Activated CD4-positive, alpha-beta T cell treated with anti-CD3 and anti-CD28 coated beads for 4 hours (primary cell): ENCODE measurements at places on chromosomes 11 and 22.

GRCh38 chr11:125207866-125208425 is 43.4 kb downstream of the PKNOX2 start:
- DNase-seq = no peak

- DNase-seq = no peak
Observed at GRCh38 chr11:117458275-117459122, 130.8 kb downstream of the CEP164 start.

- DNase-seq = peak; percentile 75
Observed at GRCh38 chr11:46332568-46333393, 14.5 kb upstream of the DGKZ start.

DNA sequence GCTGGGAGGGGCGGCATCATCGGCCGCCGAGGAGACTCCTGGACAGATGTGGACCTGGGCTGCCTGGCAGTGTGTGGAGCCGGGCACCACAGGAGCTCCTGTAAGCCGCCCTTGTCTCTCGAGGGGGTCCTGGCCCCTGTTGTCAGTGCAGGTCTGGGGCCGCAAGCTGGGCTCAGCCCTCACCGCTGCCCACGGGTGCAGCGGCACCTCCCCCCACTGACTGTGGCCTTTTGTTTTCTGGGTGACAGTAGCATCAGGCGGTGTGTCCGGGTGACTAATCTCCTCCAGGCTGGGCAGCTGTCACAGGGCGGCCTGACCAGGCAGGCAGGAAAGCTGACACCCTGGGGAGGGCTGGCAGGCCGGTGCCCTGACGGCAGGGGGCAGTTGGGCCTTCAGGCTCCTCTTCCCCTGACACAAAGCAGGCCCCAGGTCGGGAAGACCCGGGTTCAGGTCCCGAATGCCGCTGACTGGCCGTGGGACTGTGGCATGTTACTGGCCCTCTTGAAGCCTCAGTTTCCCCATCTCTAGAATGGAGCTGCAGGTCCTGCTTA is 16.3 kb downstream of the DGKZ start:
- DNase-seq = no peak

DNA sequence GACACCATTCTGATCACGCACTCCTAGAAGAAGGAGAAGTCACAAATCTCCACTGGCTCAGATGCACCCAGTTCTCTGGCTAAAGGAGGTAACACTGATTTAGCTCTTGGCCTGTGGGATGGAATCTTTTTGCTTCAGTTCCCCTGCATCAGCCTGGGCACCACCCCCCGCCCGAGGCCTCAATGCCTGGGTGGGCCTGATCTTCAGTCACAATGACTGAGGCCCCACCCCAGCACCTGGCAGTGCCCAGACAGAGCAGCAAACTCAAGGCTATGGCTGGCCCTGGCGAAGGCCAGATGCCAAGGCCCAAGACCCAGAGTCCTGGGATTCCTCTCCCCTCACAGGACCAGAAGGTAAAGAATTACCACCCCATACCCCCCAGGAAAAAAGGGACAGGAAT is 5.0 kb downstream of the CYB561A3 start:
- DNase-seq = no peak

GRCh38 chr11:16280256-16280682 is 76.1 kb downstream of the SOX6 start:
- no peak for DNase-seq

DNA sequence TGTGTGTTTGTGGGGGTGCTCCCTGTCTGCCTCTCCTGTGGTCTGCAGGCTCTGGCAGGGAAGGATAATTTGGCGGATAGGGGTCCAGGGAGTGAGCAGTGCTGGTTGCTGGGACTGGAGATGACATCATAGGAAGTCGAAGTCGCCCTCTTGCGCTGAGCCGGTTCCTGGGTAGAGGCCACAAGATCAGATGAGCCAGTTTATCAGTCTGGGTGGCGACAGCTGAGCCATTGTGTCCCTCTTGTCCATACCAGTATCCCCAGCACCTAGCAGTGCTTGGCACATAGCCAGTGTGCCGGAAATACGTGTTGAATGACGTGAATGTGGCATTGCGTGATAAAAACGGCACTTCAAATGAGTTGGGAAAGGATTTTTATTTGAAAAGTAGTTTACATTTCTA is 9.8 kb downstream of the APOL5 start:
- no peak for DNase-seq

- no peak for DNase-seq
Observed at GRCh38 chr11:127493330-127494022, 492.9 kb upstream of the KIRREL3 start.

DNA sequence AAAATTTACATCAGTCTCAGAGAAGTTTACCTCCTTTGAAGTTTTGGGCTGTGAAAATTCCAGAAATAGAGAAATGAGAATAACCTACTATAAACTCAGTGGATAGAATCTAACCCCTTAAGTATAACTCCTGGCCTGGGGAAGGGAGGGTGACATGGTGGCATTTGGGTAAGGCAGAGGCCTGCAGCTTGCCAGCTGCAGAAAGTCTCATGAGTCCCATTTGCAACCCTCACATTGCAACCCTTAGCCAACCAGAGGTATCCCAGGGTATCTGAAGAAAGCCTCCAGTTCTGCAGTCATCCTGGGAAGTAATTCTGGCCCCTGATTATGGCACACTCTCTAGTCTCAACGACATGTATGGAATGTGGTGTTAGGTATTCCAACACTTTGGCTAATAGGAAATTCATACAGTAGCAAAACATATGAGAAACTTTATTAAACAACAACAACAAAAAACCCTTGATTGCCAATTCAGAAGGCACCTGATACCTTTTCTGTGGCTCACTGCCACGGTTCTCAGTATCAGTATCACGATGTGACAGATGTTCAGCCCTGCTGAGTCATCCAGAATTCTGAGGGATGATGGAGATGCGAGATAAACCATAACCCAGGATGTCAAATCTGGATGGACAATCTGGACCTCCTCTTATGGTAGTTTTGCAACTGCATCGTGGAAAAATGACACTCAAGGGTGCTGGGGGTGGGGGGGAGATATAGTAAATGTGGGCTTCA is 743.4 kb downstream of the NELL1 start:
- no peak for DNase-seq

DNA sequence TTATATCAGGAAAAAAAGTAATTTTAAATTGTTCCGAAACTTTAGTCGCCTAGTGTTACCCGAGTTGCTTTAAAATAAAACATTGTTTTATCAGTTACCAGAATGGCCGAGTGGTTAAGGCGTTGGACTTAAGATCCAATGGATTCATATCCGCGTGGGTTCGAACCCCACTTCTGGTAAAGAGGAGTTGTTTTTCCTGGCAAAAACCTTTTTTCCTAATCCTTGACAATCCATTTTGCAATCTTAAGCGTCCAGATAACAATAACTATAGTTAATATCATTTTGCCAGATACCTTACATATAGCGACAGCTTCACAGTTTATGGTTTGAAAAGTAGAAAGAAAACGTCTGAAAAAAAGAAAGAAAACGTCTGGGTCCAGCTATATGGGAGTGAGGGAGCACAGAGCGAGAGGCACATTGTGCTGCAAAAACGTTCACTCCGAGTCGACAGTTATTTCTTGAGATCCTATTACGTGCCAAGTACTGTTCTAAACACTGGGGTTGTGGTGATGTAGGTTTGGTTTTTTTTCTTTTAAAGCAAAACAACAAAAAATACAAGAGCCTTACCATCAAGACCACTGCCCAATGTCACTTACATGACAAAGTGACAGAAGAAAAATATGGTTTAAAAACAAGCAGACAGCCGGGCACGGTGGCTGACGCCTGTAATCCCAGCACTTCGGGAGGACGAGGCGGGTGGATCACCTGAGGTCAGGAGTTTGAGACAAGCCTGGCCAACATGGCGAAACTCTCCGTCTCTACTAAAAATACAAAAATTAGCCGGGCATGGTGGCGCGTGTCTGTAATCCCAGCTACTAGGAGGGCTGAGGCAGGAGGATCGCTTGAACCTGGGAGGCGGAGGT is 40.6 kb downstream of the OR4D9 start:
- no peak for DNase-seq

DNA sequence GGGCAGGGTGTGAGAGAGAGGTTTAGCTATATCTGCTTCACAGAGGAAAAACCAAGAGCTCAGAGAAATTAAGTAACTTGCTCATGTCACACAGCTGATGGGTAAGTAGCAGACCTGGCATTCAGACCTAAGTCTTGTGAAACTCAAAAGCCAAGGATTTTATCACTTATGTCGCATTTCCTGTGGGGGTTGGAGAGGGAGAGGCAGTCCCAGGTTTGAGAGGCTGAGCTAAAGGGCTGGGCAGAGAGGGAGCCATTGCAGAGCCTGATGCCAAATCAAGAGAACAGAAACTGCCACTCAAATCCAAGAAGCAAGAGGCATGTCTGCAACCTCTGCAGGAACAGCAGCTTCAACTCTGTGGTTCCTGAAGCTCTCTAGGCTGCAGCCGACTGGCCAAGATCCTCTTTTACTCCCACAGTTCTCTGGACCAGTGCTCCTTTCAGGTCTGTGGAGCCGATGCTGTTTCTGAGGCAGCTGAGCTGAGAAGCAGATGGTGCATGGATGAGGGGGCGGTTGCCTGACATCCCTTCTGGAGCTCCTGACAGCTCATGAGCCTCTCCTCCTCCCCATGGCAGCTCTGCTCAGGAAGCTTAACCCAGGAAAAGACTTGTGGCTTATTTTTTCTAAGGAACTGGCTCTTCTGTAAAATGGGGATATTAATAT is 47.6 kb upstream of the NAV2 start:
- DNase-seq = no peak

DNA sequence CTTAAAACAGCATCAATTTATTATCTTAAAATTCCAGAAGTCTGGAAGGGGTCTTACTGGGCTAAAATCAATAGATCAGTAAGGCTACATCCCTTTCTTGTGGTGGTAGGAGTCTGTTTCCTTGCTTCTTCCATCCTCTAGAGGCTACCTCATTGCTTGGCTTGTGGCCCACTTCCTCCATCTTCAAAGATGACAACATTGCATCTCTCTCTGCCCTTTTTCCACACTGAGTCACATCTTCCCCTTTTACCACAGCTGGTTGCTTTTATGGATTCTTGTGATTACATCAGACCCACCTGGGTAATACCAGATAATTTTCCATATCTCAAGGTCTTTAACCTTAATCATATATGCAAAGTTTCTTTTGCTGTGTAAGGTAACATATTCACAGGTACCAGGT is 60.9 kb downstream of the GRIA4 start:
- no peak for DNase-seq

DNA sequence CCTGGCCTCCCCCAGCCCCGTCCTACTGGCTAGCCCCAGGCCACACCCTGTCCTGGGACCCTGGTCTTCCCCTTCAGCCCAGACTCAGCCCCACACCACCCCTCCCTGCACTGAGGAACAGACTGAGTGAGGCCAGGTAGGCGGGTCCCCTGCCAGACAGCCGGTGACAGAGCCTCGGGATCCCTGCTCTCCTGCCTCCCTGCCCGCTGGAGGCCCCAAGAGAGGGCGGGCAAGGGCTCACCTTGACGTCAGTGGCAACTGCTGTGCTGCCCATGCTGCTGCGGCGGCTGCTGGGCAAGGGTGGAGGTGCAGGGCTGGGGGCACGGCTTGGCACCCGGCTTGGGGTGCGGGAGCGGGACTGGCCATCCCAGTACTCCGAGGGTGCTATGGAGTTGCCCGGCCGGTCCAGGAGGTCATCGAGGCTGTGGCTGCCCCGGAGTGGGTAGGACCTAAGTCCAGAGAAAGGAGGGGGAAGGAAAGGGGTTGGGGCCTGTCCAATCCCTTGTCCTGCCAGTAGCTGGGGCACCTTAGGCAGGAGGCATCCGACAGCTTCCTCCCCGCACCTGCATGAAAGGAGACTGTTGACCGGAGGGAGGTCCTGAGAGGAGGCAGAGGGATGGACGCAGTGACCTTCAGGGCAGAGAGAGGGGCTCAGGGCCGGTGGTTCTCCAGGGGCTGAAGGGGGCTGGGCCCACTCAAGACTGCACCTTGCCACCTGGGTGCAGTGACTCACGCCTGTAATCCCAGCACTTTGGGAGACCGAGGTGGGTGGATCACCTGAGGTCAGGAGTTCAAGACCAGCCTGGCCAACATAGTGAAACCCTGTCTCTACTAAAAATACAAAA is 2.2 kb upstream of the SLC16A8 start:
- DNase-seq = no peak
